ENCODE measurements at places on chromosomes 4 and X.

- DNase-seq = no peak
These were observed 1.0 kb upstream of the THAP9 start for GRCh38 chr4:82899374-82900065.

DNA sequence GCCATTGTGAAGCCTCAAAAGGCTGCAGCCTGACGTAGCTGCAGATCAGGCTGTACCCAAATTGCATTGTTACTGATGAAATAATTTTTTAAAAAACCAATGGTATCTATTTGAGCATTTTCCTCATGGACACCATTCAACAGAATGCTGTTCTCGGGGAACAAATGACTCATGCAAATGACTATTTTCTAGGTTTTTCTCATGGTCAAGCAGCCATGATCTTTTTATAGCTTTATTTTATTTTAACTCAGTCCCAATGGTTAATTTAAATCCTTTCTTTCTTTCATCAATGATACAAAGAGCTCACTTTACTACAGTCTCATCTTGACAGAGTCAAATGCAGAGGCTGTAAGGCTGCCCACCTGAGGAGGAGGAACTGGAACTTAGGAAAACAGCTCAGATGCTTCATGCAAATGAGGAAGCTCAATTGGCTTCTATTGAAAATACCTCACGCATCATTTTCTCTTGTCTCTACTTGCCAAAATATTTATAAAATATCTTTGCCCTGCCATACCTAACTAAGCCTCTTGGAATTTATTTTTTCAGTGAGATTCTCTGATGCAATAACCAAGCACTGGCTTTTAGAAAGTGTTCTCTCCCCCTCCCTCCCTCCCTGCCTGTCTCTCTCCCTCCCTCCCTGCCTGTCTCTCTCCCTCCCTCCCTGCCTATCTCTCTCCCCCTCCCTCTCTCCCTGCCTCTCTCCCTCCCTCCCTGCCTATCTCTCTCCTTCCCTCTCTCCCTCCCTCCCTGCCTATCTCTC lies 81.0 kb downstream of the SORBS2 start:
- DNase-seq = peak; percentile 49

DNA sequence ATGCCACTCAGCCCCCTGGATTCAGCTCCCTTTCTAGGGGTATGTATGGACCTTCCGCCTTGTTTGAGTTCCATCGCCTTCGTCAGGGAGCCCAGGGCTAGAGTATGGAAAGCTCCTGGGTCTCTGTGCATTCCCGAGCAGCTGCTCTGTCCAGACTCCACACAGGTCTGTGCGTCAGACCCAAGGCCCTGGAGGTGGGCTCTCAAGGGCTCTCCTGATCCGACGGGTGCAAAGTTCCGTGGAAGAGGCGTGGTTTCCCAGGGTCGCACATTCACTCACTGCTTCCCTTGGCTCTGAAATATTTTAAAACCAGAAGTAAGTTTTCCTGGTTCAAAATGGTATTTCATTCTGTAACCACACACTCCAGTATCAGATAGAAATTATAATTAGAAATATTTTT lies 863.2 kb downstream of the TRIML1 start:
- DNase-seq = no peak

DNA sequence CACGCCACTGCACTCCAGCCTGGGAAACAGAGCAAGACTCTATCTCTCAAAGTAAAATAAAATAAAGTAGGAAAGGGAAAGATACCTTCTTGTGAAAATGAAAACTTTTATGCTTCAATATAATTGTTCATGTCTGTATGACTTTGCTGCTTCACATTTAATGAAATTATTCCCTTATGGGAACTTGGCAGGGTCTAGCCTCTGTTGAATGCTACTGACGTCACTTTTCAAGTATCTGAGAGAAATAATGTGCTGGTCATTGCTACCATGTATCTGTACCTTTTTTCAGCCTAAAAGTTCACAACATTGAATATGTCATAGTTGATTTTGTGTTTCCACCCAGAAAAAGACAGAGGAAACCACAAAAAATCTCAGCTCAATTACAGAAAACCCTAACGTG lies 65.2 kb downstream of the PRDM5 start:
- peak; percentile 66 for DNase-seq

- peak; percentile 78 for DNase-seq
These were observed 2.5 kb upstream of the PDGFRA start for GRCh38 chr4:54226404-54227255.

DNA sequence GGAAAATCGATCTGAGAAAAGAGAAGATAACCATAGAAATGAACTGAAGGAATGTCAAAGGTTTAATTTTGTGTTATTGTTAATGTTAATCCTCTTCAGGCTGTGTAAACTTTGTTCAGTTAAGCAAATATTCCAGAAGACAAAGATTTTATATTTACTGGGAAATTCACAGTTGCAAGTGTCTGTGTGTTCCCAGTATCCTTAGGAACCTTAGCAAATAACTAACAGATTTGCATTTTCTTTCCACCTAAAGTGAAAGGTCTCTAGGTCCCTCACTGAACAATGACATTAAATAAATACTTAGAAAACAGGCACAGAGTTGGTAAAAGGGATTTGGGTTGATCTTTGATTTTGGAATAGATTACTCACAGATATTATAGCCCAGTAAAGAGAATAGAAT lies 324.7 kb downstream of the C4orf33 start:
- DNase-seq = no peak

GRCh38 chr4:11628093-11628725 lies 199.5 kb upstream of the HS3ST1 start:
- no peak for DNase-seq

DNA sequence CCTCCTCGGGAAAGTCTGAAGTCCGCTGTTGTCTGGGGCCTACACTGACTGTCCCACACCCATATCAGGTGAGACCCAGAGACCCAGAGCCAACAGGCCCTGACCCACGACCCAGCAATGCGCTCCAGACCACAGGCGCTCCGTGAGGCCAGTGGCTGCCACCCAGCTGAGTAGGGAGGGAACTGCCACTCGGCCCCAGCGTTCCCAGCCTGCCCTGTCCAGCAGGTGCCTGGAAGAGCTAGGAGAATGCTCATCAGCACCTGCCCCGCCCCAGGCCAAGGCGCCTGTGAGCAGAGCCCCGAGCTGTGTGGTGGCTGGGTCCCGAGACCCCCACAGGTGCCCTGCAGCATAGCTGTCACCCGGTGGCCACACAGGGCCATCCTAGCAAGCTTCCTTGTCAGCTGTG lies 2.7 kb downstream of the SPON2 start:
- DNase-seq = no peak

DNA sequence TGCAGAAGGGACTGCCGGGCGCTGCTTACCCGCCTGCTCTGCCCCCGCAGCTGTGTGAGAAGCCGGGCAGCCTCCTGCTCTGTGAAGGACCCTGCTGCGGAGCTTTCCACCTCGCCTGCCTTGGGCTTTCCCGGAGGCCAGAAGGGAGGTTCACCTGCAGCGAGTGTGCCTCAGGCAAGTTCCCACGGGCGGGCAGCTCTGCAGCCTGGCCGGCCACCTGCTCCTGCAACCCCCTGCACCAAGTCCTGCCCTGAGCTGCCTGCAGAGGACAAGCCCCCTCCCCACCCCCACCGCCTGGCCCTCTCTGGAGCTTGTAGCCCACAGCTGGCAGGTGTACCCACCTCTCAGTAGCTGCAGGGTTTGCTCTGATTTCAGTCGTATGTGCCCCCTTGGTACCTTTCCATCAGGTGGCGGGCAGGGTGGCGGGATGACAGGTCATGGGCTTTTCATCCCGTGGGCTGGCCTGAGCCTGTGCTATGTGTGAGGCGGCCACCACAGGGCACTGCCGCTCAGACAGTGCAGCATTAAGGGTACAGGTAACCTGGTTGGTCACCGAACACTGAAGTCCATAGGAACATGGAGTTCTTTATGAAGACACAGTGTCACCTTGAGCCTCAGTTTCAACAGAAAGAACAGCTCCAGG lies 56.6 kb downstream of the NELFA start:
- no peak for DNase-seq

GRCh38 chrX:131058136-131058868 lies at the start of gene ARHGAP36:
Gene ARHGAP36, plus strand, starts transcription at chrX:131058346. Its CDS starts 23,320 bp downstream, at chrX:131081666.
- DNase-seq = no peak

GRCh38 chrX:147315483-147315882 lies 500.9 kb upstream of the CXorf51A start:
- no peak for DNase-seq

DNA sequence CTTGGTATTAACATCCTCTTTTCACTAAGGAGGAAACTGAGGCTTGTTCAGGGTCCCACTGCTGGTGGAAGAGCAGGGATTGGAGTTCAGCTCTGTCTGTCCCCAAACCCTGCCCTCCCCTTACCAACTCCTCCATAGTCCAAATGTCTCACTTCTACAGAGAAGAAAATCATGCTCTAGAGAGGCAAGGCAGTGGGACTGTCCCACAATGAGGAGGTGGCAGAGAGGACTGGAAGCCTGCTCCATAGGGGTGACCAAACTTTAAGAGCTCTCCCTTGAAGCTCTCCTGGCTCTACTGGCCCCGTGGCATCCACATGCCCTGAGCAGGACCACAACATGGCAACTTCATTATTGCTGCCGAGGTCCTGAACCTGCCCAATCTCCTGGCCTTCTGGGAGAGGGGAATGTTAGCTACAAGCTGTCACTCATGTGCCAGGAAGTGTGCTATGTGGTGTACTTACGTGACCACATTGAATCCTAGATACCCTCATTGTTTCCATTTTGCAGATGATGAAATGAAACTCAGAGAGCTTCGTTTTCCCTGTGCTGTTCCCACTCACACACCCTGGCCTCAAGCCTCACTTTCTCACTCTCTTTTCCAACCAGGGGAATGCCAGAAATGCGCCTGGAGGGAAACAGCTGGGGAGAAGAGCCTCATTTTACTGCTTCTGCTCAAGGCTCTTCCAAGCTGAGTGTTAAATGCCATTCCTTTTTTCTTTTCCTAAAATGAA lies 71.5 kb downstream of the ANAPC4 start:
- DNase-seq = peak; percentile 96

- no peak for DNase-seq
These were observed 122.3 kb downstream of the RS1 start for GRCh38 chrX:18549643-18550042.

GRCh38 chr4:77040854-77041725 lies 34.7 kb downstream of the CCNI start:
- no peak for DNase-seq

- DNase-seq = no peak
These were observed 63.7 kb downstream of the C4orf51 start for GRCh38 chr4:145743641-145744040.

DNA sequence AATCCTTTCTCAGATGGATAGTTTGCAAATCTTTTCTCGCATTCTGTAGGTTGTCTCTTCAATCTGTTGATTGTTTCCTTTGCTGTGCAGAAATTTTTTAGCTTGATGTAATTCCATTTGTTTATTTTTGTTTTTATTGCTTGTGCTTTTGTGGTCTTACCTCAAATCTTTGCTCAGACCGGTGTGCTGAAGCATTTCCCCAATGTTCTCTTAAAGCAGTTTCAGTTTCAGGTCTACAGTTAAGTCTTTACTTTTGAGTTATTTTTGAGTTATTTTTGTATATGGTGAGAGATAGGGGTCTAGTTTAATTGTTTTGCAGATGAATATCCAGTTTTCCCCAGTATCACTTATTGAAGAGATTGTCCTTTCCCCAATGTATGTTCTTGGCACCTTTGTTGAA lies 18.2 kb upstream of the SLC25A14 start:
- no peak for DNase-seq

GRCh38 chr4:84495118-84495793 lies 3.8 kb downstream of the NKX6-1 start:
- DNase-seq = no peak

- DNase-seq = no peak
These were observed 9.7 kb downstream of the SERTM2 start for GRCh38 chrX:111521169-111521568.

DNA sequence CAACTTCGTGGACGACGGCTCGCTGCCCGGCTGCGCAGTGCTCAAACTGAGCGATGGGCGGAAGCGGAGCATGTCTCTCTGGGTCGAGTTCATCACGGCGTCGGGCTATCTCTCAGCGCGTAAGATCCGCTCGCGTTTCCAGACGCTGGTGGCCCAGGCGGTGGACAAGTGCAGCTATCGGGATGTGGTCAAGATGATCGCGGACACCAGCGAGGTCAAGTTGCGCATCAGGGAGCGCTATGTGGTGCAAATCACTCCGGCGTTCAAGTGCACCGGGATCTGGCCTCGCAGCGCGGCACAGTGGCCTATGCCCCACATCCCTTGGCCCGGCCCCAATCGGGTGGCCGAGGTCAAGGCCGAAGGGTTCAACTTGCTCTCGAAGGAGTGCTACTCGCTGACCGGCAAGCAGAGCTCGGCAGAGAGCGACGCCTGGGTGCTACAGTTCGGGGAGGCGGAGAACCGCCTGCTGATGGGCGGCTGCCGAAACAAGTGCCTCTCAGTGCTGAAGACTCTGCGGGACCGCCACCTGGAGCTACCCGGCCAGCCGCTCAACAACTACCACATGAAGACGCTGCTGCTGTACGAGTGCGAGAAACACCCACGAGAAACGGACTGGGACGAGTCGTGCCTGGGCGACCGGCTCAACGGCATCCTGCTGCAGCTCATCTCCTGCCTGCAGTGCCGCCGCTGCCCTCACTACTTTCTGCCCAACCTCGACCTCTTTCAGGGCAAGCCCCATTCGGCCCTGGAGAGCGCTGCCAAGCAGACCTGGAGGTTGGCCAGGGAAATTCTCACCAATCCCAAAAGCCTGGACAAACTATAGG lies 1.5 kb downstream of the MAB21L2 start:
- peak; percentile 13 for DNase-seq

GRCh38 chrX:46408553-46409407 lies 136.4 kb downstream of the ZNF674 start:
- DNase-seq = peak; percentile 65

DNA sequence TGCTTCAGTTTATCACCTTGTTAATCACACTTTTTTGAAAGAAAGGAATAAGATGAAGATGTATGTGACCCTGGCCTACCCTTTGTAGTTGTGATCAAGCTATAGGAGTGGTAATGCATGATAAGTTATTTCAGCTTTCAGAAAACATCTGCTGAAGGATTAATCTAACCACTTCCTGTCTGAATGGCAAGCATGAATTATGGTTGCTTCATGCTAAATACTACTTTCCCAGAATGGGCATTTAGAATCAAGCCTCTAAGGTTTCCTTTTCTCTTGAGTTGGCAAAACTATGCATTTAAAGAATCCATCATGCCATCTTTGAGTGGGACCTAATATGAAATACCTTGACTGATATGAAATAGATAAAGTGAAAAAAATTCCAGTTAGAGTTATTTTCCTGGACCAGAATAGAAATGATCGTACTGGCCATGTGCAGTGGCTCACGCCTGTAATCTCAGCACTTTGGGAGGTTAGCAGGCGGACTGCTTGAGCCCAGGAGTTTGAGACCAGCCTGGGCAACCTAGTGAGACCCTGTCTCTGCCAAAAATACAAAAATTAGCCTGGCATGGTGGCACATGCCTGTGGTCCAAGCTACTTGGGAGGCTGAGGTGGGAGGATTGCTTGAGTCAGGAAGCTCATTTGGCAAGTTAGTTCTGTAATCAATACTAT lies 59.1 kb downstream of the ANXA3 start:
- DNase-seq = peak; percentile 66

- DNase-seq = no peak
These were observed 171.6 kb upstream of the MAP3K15 start for GRCh38 chrX:19686876-19687275.

Measured in EH (cell line).